ENCODE measurements at places on chromosomes 1 and 21.

DNA sequence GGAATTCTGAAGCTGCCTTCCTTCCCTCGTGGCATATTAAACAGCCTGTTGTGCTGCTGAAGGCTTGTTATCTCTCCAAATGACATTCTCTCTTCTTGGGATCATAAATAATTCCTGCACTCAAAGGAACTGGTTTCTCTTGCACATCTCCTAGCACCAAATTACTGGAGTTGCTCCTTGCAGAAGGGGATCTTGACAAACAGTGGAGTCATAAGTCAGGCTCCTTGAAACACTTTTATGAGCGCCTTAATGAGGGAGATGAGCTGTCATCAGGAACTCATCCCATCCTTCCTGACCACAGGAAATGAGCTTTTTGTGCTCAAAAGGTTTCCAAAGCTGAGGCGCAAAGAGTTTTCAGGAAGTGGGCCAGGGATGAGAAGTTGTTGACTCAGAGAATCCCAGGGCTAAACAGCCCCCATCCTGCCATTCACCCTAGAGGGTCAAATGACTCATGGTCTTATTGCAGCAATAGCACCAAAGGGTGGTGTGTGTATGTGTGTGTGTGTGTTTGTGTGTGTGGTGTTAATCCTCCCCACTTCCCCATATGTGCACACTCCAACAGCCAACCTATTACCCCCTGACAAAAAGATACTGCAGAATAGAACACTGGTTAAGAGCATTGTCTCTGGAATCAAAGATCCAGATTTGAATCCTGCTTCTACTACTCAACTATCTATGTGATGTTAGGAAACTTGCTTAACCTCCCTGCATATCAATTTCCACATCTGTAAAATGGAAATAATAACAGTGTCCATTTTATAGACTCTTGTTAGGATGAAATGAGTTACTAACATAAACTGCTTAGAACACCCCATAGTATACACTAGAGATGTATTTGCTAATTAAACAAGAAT is 2.8 kb upstream of the PHC2 start:
- DNase-seq, result no peak

- no peak for DNase-seq
These were observed 77.2 kb downstream of the PTGER3 start for GRCh38 chr1:70970407-70970806.

- DNase-seq, result no peak
These were observed 1.2 kb downstream of the SLAMF7 start for GRCh38 chr1:160740133-160740688.

DNA sequence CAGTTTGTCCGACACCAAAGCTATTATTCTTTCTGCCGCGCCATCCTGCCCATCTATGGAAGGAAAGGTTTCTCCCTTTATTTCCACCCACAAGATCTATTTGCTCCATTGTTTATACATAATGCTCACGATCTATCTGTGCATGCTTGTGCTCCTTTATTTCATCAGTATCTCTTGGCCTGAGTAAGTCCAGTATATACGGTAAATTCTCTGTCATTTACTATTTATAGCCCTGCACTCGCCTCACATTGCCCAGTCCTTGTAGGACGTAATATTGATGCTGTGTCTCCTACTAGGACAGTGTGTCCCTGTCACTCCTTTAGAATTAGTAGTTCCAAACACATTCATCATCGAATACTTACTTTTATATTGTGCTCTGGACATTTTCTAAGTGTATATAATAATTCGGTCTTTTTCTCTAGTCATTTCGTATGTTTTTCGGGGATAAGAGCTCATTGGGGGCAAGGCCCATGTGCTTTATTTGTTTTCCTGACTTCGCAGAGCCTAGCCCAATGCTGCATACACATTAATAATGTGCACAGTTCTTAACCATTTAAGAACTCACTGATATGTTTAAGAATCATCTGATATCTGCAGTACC is 3.1 kb upstream of the NID1 start:
- DNase-seq, result no peak

GRCh38 chr1:66412704-66413103 is 121.2 kb upstream of the SGIP1 start:
- DNase-seq, result no peak

GRCh38 chr1:107110326-107110725 is 30.5 kb upstream of the NTNG1 start:
- no peak for DNase-seq

GRCh38 chr1:179935909-179936496 is 18.6 kb upstream of the CEP350 start:
- DNase-seq, result no peak

DNA sequence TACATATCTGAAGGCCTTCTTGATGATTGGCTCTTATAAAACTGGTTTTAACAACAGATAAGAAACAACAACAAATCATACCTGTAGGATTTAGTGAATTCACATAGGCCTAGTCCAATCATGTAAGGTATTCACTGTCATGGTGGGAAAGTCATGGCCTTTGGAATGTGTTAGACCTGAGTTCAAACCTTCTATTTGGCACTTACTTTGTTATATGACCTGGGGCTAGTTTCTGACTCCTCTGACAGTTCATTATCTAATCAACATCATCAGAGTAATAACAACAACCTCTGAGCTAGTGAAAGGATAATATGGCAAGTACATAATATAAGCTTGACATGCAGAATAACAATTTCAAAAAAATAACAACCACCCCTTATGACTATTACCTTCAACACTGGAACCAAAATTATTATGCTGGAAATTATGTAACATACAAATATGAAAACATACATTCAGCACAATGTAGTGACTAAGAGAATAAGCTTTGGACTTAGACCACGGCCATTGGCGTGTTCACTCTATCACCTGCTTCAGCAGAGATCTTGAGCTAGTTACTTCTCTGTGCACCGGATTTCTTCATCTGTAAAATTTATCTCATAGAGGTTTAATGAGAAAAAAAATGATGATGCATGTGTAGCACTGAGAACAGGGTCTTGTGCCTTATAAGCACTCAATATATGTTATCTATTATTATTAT is 597.6 kb downstream of the LMO4 start:
- DNase-seq, result no peak
